ENCODE measurements at places on chromosomes 5 and 9.

DNA sequence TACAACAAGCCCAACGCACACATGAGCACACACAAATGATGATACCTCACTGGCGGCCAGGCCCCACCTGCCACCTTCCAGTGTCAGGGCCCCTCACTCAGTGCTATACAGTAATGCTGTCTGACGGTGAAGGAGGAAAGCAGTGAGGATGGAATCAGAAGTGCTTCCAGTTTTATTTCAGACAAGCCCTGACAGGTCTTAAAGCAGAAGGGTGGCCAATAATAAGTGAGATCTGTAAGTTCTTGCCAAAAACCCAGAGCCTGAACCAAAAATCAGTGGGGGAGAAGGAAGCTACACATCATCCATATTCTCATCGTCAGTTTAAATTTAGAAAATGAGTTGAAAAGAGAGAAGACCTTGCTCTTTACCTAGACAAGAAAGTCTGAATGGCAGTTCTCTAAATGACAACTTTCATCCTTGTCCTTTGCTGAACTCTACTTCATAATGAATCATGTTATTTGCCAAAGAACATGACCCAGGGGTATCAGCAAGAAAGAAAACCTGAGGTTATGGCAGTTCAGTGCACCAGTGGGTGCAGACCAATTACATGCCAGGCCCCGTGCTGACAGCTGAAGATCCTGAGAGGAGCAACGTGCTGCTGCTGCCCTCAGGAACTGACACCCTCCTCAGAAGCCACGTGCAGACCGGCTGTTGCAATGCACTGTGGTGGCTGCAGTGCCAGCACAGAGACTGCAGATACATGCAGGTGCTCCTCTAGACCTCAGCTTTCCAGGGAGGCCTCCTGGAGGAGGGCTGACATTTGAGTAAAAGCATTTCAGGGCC, 118.7 kb downstream of the DROSHA start:
- DNase-seq = no peak

DNA sequence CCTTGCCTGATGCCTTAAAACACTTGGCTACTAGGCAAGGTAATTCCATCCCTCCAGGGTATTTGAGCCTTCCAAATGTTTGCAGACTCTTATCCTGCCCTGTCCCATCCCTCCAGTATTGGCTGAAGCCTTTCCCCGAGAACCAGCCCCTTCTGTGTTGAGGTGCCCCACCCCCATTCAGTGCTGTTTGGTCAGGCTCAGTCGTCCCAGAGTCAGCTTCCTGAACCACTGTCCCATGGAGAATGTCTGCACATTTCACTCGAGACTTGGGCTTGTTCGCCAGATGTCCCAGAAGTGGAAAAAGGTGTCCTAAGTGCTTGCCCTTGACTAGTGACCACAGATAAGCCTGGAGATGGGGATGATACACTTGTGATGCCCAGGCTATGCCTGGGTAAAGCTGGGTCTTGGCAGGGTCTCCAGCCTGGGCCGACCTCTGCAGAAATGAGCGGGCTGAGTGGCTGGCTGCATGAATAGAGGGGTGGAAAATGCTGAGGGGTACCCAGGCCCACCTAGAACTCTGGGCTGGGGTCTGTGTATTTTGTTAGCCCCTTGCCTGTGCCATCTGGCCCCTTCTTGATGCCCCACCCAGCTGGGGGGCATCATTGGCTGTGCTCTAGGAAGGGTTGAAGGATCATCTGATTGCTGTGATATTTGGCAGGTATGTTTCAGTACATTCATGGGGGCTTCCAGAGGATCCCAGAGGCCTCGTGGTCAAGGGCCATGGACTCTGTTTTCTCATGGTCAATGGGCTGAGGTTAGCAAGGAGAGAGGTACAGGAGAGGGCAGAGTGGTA, 178.4 kb downstream of the MACROH2A1 start:
- DNase-seq = no peak

DNA sequence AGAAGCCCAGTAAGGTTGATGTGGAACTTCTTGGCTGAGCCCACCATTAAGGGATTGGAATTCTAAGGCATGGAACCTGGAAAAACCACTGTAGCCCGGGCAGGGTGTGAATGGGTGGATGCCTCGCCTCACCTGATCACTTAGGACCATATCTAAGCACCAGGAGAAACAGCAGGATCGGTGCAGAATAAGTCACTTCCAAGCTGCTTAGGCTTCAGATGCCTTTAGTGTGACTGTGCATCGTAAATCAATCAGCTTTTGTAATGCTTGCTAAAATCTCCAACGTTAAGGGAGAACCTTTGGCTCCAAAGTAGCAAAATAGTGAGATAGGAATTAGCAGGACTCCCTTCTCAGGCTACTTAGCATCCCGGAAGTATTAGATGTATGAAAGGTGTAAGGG, 103.9 kb upstream of the MEGF10 start:
- no peak for DNase-seq

DNA sequence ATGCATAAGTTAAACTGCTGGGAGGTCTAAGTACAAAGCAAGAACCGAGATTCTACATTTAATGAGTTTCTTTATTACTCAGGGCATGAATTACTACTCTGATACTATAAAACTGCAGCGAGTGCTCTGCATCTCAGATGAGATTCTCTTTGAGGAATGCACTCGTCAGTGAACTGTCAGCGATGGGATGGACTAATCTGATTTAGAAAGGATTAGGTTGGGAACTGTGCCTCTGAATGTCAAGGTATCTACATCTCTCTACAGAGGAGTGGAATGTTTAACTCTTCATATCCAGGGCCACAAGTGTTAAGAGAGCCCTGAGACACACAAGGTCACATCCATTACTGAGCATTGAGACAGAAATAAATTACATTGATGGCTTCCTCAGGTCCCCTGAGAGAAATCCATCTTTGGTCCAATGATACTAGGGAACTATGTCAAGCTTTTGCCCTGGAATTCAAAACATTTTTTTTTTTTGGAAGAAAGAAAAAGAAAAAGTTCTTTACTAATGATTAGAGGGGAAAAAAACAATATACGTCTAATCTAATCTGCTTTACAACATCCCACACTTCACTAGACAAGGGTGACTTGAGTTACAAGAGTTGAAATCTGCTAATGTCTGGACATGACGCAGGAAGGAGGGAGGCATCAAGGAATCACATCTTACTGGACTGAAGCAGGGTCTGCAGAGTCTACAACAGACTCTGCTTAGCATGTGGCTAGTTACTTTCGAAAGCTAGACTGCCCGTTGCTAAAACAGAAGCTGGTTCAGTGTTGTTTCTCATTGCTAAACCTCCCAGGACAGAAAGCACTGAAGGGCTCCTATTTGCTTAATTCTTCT, 270.0 kb upstream of the TLE4 start:
- no peak for DNase-seq
